ENCODE measurements at places on chromosomes 13 and 19.

GRCh38 chr19:50313812-50314536, 15.2 kb downstream of the KCNC3 start:
- DNase-seq, result no peak

GRCh38 chr19:54209058-54209810, 8.6 kb downstream of the RPS9 start:
- no peak for DNase-seq

DNA sequence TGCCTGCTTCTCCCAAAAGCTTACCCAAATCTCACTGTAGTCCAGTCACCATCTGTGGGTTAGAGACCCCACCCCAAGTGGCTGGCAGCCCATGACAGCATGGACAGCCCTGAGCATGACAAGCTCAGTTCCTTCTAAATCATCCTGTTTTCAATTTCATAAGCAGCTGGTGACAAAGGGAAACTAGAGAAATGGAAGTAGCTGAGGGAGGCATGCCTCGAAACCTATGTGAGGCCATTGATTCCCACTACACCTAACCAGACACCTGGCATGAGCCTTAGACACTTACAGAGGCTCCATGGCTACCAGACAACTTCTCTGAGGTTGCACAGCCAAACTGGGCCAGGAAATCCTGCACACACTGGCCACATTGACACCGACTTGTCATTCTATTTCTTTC, 56.2 kb downstream of the ABCC4 start:
- DNase-seq, result no peak

DNA sequence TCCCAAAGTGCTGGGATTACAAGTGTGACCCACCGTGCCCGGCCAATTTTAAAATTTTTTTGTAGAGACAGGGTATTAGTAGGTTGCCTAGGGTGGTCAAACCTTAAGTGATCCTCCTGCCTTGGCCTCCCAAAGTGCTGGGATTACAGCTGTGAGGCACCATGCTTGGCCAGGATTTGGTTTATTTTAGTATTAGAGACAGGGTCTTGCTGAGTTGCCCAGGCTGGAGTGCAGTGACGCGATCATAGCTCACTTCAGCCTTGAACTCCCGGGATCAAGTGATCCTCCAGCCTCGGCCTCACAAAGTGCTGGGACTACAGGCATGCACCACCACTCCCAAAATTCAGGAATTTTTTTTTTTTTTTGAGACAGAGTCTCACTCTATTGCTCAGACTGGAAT, 5.4 kb upstream of the ZNF414 start:
- no peak for DNase-seq

GRCh38 chr19:18995804-18996241, 37.5 kb downstream of the SUGP2 start:
- DNase-seq, result no peak

GRCh38 chr19:30406220-30407067, 34.3 kb downstream of the ZNF536 start:
- no peak for DNase-seq

Measured in NK-92 treated with Interleukin-12 subunit alpha and Interleukin-12 subunit beta, amount 100 ng/mL, for 24 hours (cell line).